ENCODE measurements at places on chromosomes 3 and 15.

- DNase-seq, result peak; percentile 26
These were observed 609 bp downstream of the GOLGA8A start for GRCh38 chr15:34436956-34437442.

DNA sequence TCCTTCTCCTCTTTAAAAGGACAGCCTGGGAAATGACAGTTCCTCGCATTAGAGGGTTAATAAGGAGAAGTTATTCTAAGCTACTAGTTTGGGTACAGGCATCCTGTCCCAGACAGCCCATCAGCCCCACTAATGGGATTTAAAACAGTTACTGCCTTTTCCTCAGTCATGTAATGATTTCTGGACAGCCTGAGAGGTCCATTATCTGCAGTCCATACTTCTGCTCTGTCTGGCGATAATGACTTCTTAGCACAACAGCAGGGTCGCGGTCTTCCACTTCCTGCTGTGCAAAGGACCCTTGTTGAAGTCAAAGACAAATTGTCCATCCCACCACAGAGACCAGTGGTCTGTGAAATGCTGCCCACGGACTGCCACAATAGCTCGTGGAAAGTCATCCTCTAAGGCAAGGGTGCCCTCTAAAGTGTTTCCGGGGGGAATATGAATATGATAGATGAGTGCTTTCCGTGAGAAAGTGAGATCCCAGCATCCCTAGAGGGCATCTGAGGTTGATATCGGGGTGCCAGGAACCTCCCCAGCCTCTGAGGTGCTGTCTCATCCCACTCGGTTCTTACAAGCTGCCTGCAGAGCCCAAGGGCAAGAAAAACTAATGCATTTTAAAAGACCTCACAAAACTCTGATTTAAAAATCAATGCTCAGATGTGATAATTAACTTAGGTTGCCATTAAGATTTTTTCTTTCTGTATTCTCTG, 100.7 kb downstream of the SHOX2 start:
- DNase-seq, result no peak

DNA sequence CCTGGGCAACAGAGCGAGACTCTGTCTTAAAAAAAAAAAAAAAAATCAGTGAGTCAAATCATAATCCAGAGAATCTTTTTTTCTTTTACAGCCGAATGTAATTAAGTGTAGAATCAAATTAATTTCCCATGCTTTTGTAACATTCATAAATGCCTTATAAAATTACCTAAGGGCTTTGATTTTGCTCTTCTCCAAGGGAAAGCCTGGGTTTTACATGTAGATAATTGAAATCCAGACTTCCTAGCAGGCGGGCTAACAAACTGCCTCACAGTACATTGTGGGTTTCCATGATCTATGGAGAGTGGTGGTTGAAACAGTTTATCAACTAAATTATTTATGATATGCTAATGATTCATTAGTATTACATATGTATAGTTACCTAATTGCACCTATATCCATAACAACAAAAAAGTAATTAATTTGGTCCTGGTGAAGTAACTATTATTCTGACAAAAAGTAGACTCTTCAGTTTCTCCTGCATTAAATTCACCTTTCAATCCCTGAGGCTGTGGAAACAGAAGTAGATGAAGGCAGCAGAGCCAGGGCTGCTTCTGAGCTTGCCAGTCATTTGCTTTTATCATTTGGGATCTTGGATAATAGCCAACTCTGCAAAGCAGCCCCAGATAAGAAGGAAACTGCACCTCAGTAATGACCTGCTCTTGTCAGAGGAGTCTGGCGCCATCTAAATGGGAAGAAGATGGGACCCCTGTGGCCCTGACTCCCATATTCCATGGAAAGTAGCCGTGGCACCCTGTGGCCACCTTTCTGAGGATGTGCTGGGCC, 9.5 kb downstream of the CCR9 start:
- DNase-seq, result no peak

GRCh38 chr3:46858456-46858855, 4.8 kb downstream of the MYL3 start:
- no peak for DNase-seq

- no peak for DNase-seq
These were observed 5.2 kb downstream of the LCMT2 start for GRCh38 chr15:43325039-43325684.

All from central memory CD8-positive, alpha-beta T cell (primary cell).